ENCODE measurements at places on chromosomes 6 and 20.

GRCh38 chr6:111105578-111105977 lies 18.3 kb downstream of the SLC16A10 start:
- DNase-seq = peak; percentile 8

GRCh38 chr6:25266456-25267100 lies 12.6 kb upstream of the CARMIL1 start:
- DNase-seq = no peak

GRCh38 chr6:39130691-39131090 lies 15.7 kb upstream of the SAYSD1 start:
- DNase-seq = no peak

DNA sequence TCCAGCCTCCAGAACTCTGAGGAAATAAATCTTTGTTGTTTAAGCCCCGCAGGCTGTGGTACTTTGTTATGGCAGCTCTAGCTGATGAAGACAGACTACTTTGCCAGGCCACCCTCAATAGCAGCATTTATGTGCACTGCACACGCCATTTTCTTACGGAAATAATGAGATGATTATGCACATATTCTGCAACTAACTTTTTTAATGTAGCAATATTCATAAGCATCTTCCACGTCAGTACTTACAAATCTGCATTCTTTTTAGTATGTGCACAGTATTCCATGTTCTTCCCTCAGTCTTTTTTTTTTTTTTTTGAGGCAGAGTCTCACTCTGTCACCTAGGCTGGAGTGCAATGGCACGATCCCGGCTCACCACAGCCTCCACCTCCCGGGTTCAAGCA lies 46.8 kb upstream of the DSP start:
- no peak for DNase-seq

- no peak for DNase-seq
These were observed 26.4 kb downstream of the CRISP1 start for GRCh38 chr6:49839957-49840356.

DNA sequence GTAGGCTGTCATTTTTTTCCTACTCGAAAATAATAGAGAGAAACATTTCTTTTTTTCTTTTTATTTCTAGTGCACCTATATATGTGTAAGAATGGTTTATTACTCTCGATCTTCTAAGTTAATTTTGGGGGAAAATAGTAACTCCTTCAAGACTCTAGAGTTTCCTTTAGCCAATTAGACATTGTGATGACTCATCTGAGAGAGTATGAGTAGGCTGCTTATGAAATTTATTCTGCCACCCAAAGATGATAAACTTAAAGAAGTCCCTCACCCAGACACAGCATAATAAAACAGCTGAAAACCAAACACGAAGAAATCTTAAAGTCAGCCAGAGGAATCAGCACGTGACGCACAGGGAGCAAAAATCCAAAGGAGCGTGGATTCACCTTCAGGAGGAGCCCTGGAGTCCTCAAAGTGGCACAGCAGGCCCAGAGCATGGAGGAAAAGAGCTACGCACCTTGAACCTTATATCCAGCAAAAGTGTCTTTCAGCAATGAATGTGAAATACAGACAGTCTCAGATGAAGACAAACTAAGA lies 81.9 kb downstream of the ERMARD start:
- no peak for DNase-seq

GRCh38 chr6:27213544-27214125 lies 33.9 kb upstream of the PRSS16 start:
- DNase-seq = no peak

DNA sequence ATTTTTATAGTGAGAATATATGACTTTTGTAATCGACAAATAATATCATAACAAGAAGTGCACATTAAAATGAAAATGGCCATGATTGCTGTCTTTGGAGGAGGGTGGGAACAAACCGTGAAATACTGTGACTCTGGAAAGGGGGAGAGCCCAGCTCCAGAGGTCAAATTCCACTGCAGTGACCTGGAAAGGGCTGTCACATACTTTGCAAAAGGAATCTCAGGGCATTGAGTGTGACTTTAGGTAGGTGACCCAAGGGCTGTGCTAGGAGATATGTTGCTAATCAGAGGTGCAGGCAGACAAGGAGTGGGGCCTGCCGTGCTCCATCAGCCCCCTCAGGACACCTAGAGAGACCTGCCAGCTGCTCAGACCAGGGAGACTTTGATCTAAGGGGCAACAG lies 28.1 kb upstream of the BMP7 start:
- DNase-seq = no peak

- DNase-seq = no peak
These were observed 26.1 kb upstream of the FANCE start for GRCh38 chr6:35426074-35426473.

DNA sequence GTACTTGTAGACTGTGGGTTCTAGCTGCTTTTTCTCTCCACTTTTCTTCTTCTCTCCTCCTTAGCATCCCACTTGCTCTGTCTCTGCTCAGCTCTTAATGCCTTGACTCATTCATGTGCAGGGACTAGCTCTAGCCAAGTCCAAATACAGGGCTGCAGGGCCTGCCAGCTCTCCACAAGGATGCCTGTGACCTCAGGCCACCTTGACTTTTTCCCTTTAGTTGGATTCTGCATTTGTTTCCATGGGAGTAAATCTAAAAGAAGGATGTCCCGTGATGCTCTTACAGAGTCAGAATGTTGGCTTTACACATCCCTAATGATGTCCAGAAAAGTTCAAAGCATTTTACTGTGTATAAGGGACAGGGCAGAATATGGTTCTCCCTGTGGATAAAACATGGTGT lies 101.8 kb upstream of the PREP start:
- no peak for DNase-seq

DNA sequence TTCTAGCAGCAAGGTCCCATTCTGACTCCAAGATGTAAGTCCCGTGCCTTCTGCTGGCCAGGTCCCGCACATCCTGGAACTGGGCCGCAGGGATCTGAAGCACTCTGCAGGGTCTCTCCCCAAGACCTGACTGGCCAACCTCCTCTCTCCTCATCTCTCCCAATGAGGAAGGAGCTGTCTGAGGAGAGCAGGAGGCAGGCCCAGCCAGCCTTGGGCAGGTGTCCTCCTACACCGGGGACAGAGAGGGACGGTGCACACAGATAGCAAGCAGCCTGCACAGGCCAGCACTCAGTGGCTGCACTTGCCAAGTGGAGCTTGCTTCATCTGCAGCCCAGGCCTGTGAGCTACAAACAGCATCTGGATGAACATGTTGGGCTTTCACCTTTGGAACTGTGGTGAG lies 76.8 kb upstream of the CD93 start:
- DNase-seq = no peak

- no peak for DNase-seq
These were observed 115.3 kb downstream of the SYNDIG1 start for GRCh38 chr20:24584538-24585356.

DNA sequence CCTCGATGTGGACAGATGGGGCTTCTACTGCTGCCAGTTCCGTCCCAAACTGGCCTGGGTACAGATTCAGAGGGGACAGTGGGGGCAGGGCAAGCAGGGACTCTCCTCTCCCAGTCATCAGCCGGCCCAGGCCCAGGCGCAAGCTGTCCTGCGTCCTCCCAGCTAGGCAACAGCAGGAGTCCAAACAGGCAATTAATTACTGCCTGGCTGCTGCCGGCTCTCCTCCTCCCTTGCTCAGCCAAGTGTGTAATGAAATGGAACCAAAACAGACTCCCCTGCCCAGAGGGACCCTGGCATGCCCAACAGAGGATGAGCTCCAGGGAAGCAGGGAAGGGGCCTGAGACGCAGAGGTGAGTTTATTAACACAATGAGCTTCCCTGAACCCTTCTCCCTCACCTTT lies 17.8 kb upstream of the SLC32A1 start:
- DNase-seq = no peak

GRCh38 chr20:14775778-14776177 lies 438.4 kb upstream of the FLRT3 start:
- DNase-seq = no peak

DNA sequence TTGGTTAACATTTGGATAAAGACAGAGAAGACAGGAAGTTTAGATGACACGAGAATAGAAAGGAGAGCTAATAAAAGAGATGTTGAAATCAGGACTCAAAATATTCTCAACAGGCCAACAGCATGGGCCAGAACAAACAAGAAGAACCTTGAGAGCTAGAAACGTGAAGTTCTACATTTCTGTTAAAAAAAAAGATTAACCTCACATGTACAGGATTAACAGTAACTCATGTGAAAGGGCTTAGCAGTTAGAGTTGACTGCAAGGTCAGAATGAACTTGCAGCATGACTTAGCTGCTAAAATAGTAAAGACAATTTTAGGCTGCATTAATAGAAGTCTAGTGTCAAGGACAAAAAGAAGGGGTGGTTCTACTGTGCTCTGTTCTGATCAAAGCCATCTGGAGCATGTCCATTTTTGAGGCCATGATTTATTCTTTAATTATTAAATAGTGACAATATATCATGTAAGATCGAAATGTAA lies 331.1 kb upstream of the HSF2 start:
- DNase-seq = no peak
